Activated T-helper 9 cell treated with anti-CD3 and anti-CD28 coated beads, Interleukin-2, amount 50 U/mL, for 16 hours (primary cell): ENCODE measurements at places on chromosomes 2 and 18.

DNA sequence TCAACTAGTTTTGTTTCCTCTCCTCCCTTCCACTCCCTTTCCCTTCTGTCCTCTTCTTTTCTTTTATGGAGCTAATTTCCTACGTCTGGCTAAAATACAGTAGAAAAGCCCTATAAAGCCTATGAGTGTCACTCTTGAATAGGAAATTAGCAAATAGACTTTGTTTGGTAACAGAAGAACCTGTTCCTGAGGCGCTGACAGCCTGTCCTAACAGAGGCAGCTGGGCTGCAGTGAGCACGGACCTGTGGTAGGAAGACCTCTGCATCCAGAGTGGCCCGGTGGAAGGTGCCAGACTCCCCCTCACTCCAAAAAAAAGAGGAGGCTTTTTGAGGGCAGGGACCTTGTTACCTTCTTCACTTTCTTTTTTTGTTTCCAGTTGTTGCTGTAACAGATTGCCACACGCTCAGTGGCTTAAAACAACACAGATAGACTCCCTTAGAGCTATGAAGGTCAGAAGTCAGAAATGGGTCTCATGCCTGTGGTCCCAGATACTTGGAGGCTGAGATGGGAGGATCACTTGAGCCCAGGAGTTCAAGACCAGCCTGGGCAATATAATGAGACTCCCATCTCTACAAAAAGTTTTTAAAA is 81.2 kb upstream of the TXNDC2 start:
- no peak for DNase-seq

- no peak for DNase-seq
Observed at GRCh38 chr18:35736696-35737095, 155.2 kb downstream of the GALNT1 start.

- DNase-seq = no peak
Observed at GRCh38 chr2:233369462-233369861, 15.2 kb downstream of the DGKD start.

- no peak for DNase-seq
Observed at GRCh38 chr18:63182310-63182772, 137.2 kb downstream of the BCL2 start.

GRCh38 chr2:135650721-135651120 is 90.9 kb upstream of the UBXN4 start:
- DNase-seq = no peak

GRCh38 chr18:35271656-35272055 is 18.4 kb downstream of the ZSCAN30 start:
- no peak for DNase-seq

GRCh38 chr2:10348891-10349290 is 46.2 kb downstream of the HPCAL1 start:
- DNase-seq = no peak

DNA sequence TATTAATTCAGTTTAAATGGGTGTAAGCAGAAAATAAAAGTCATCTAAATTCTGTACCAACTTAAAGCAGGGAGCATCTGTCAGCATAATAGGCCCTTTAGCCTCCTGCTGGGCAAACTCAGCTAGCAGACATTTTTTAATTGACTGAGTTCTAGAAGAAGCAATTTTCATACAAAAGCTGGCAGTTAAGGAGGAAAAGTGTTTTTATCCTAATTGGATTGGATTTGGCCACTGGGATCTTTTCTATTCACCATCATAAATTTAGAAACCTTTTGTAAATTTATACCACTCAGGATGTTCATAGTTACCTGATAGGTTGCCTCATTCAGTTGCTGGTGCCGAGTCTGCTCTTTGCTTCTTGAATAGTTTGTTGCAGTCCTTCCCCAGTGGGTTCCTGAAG is 262.7 kb upstream of the FSIP2 start:
- no peak for DNase-seq

DNA sequence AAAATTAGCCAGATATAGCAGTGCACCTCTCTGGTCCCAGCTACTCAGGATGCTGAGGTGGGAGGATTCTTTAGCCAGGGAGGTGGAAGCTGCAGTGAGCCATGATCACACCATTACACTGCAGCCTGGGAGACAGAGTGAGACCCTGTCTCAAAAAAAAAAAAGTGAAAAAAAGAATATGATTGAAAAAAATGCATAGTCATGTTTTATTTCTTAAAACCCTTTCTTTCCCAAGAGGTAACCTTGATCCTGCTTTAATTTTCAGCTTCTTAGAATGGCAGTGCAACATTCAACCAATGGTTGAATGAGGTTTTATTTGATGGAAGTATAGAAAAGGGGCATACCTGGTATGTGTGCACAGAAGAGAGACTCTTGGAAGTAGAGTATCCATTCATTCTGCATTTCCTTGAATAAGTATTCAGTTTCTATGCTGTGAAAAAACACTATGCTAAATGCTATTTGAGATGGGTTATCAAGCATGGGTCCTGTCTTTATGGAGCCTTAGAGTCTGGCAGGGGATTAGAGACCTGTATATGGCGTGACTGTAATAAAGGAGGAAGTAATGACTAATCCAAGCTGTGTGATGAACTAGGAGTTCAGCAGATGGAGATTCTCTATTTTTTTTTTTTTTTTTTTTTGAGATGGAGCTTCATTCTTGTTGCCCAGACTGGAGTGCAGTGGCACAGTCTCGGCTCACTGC is 146.3 kb downstream of the WDSUB1 start:
- no peak for DNase-seq

DNA sequence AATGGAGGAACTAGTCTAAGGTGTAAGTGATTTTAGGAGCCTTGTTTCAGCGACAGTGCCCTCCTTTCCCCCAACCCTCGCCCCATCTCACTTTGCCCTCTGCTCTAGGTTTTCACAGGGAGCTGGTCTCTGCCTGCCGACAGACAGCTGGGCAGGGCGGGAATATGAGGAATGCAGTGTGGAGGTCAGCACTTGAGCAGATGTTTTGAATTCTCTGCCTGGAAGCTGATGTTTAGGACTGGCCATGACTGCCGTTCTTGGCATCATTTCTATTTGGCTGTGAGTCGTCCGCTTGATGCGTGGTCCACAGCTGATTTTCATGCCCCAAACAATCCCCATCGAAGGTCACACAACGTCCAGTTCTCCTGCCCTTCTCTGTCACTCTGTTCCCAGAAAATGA is 55.1 kb upstream of the SIX3 start:
- DNase-seq = no peak

- DNase-seq = no peak
Observed at GRCh38 chr2:32663864-32664263, 36.0 kb downstream of the TTC27 start.

DNA sequence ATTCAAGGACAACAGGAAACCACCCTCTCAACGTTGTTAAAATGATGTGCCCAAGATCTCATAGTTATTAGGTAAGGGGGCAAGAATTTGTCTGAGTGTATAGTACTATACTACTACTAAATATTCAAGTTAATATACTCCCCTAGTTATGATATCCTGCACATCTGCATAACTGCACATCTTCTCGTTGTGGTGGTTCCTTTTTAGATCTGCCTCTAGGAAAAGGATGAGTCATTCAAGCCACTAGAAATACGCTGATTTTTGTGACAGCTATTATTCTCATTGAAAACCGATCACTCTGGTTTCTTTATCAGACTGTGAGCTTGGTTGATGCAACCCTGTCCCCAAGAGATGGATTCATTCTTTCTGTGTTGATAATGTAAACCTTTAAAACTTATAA is 1067.0 kb upstream of the FANCL start:
- no peak for DNase-seq

DNA sequence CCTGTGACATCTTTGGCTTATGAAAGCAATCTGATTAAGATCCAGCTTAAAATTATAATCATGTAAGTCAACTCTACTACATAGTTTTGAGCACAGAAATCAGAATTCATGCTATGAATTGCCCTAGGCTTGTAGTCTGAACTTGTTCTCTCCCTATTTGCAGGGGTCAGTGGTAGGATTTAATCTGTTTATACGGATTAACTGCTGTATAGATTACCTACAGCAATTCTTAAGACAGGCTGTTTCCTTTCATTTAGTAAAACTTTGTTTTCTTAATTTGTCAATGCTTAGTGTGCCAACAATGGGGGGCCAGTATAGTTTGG is 287.9 kb downstream of the PDE11A start:
- no peak for DNase-seq

GRCh38 chr2:46353509-46353908 is 56.3 kb downstream of the EPAS1 start:
- DNase-seq = no peak

GRCh38 chr2:100948942-100949811 is 52.9 kb upstream of the RPL31 start:
- no peak for DNase-seq

DNA sequence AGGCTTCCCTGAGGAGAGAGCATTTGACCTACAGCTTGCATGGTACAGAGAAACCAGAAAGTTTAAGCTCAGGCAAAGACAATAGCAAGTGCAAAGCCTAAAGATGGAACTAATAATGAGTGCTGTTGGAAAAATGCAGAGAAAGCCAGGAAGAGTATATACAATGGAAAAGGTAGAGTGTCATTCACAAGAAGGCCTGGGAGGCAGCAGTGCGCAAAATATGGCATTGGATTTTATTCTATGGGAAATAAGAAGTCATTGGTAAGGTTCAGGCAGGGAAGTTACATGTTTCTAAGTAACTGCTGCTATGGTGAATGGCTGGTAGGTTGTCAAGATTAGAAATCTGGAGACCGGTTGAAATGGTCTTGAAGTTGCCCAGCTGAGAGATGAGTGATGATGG is 2167.3 kb upstream of the CELF4 start:
- DNase-seq = no peak

GRCh38 chr18:39770399-39770798 is 2184.6 kb upstream of the PIK3C3 start:
- no peak for DNase-seq

GRCh38 chr2:11420190-11420589 is 45.8 kb downstream of the E2F6 start:
- no peak for DNase-seq

DNA sequence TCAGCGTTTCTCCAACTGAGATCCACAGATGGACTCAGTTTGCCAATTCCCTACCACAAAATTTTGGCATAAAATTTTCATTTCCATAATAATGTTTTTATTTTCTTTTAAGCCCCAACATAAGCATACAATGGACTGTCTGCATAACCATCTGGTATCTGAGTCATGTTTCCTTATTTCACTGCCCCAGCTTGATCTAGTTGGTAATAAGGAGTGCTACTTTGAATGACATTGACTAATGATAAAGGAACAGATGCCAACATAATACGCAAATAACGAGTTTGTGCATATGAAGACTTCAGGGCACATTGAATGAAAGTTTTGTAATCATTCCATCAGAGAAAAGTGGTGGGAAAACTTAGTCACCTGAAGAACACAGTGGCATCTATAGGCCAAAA is 8.8 kb upstream of the MBD2 start:
- DNase-seq = no peak

DNA sequence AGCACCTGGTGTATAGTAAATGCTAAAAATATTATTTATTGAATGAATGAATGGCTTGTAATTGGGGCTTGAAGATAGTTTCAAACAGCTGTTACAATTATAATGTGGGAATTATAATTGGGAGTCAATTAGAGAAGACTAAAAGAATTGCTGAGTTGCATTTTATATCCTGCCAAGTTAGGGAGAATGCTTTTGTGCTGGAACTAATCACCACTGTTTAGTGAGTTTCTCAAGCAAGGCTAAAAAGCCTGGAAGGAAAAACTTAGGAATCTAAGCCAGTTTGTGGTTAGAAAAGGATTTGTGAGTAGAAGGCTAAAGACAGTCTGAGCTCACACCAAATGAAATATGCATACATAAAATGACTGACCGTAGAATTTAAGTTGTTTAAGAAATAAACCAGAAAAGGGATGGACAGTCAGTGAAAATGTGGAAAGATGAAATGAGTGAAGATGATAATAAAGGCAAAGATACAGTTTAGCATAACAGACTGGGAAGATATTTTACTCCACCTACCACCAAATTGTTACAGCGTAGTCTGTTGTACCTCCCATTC is 647.7 kb upstream of the FSHR start:
- no peak for DNase-seq

GRCh38 chr2:168611091-168611490 is 155.0 kb downstream of the CERS6 start:
- DNase-seq = no peak
